ENCODE measurements at places on chromosomes 13 and 19.

DNA sequence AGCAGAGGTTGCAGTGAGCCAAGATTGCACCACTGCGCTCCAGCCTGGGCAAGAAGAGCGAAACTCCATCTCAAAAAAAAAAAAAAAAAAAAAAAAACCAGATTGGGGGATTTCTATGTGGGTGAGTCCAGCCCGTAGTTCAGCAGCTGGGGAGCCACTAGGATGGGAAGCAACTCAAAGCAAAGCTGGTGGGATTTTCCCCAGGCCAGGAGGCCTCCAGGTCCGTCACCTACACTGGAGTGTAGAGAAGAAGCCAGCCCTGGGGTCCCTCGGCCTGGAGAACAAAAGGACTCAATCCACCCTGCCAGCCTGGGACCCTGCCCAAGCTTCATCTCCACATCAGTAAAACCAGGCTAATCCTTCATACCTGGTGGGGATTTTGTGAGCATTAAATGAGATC lies 121.3 kb upstream of the CACNA1A start:
- no peak for DNase-seq

DNA sequence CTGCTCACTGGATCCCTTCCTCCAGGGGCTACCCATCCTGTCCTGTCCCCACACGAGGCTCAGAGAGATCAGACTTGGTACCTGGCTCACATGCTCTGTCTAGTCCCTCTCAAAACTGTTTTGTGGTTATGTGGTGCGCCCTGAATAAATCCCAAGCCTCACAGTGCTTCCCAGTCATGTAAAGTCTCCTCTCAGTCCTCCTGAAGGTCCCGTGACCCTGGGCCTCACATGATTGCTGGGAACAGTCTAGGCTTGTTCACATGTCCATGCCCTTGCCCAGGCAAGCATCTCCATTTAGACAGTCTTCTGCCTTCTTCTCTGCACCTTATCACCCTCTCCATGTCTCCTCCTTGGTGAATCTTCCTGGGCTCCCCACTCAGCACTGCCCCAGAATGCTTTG lies 36.0 kb upstream of the POU2F2 start:
- DNase-seq = no peak

DNA sequence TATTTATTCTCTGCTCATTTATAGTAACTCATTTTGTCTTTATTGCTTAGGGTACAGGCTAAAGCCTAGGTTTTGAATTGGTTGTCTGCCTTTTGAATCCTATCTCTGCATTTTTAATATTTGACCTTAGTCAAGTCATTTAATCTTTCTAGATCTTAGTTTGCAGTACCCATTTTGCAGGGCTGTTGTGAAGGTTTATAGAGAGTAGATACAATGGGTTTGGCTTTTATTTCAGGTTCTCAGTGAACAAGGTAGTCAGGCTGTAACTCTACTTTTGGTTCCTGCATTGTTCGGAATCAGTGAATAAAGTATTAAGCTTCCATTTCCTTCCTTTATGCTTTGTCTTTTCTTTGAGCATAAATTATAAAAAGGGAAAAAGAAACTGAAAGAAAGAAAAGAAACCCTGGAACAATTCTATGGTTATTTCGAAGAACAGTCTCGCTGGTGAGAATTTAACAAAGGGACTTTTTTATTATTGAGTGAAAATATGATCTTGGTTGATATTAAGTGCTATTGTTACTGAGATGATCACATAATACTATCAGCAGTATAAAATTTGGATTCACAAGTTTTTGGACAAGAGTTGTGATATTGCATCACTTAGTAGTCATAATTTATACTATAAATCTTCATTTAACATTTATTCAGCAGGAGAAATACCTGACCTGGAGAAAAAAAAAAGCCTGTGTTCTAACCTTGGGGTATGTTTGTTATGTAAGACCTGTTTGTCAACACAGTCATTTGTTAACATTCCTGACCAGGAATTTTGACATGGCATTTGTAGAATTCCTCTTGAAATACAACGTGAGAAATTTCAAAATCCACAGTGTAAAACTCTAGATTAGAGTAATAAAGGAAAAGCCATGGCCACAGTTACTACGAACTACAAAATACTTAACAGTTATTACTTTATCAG lies 91.3 kb downstream of the ZMYM2 start:
- no peak for DNase-seq

DNA sequence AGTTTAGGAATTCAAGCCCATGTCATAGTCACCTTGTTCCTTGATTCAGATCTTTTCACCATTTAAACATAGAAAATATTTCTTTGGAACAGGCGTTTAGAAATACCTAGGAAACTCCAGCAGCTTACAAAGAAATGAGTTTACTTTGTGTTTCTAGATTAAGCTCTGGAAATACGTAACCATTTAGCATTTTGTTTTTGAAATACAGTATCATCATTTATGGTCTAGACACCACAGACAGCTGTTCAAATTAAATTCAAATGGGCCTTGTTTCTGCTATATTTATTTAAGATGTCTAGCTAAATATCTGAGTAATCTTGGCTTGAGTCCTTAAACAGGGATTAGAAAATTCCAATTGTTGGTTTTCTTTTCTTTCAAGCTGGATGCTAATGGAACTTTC lies 228.5 kb downstream of the NDFIP2 start:
- no peak for DNase-seq

GRCh38 chr13:41639955-41640780 lies 182.8 kb downstream of the RGCC start:
- no peak for DNase-seq

DNA sequence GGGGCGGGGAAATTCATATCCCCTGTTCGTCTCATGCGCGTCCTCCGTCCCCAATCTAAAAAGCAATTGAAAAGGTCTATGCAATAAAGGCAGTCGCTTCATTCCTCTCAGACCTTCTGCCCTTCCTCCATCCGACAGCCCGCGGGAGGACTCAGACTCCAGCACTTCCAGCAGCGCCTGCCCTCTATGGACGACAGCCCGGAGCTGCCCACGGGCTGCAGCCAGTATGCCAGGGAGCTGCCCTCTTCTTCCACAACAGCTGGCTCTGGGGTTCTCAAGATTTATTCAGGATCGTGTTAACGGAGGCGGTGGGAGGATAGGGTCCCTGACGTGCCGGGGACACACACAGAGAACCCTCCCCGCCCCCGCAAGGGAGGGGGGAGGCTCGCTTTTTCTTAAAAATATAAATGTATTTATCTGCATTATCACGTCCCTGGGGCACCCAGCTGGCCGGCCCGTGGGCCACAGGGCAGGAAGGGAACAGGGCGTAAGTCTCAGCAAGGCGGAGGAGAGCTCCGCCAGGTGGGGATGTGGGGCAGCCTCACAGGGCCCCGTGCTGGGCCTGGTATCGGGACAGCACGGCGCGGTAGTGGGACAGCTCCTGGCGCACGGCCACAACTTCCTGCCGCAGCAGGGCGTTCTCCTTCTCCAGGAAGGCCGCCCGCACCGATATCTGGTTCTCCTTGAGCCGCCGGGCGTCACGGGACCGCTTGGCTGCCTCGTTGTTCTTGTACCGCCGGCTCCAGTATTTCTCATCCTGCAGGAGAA lies 6.7 kb downstream of the DBP start:
- no peak for DNase-seq

DNA sequence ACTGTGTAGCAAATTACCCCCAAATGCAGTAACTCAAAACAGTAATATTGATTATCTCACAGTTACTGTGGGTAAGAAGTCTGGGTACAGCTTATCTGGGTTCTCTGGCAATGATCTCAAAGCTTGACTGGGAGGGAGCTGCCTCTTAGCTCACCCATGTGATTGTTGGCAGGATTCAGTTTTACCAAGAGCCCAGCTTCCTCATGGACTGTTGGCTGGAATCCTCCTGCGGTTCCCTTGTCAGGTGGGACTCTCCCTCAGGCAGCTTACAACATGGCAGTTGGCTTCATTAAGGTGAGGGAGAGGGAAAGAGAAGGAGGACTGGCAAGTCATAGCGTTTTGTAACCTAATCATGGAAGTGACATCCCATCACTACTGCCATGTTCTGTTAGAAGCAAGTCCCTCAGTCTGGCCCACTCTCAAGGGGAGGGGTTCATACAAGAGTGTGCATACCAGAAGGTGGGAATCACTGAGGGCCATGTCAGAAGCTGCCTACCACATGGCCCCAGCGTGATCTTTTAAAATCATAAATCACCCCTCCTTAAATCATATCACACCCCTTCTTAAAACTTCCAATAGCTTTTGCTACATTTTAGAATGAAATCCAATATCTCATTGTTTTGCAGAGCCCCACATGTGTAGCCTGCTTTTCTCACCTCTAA lies 108.1 kb downstream of the OLFM4 start:
- no peak for DNase-seq

DNA sequence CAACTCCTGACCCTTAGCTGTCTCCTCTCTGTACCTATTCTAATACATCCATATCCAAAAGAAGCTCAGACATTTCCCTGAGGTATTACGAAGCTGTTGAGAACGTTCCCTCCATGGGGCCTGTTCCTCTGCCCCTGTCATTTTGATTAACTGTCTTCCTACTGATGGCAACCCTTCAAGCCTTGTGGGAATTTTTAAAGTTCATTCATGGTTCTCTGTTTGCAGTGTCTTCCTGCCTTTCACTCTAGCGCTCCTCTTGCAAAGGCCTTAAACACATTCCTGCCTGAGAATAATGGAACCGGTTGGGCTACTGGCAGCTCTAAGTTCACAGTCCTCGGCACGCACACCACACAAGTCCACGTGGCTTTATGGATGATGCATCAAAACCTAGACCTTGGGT lies 66.1 kb downstream of the LHFPL6 start:
- no peak for DNase-seq

- no peak for DNase-seq
Measured at GRCh38 chr19:11539495-11540365, 1.1 kb downstream of the CNN1 start.

GRCh38 chr13:74620711-74621110 lies 486.5 kb upstream of the KLF12 start:
- no peak for DNase-seq

DNA sequence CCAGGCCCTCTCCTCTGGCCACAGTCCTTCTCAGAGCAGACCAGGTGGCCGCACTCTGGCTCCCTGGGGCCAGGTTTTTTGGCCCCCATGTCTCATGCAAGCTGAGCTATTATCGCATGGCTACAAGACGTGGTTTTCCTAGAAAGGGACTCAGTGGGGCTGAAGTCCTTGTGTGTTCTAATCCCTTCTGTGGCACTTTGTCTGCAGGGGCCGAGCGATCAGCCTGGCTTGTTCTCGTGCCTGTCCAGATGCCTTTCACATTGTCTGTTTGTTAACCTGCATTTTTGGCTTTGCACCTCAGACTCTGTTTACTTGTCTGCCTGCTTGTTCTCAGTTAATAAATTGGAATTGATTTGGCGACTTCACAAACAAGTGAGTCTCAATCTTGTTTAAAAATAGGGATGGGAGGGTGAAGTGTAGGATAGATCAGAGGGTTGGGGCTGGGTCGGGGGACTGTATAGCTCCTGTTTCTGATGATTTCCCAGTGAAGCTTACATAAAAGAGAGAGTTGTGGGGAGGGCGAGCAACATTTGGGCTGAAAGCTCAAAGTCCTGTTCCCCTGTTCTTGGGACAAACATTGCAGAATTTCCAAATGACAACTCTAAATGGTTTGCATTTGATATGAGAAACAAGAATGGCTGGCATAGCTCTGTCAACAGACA lies 440.4 kb downstream of the COG6 start:
- DNase-seq = no peak

DNA sequence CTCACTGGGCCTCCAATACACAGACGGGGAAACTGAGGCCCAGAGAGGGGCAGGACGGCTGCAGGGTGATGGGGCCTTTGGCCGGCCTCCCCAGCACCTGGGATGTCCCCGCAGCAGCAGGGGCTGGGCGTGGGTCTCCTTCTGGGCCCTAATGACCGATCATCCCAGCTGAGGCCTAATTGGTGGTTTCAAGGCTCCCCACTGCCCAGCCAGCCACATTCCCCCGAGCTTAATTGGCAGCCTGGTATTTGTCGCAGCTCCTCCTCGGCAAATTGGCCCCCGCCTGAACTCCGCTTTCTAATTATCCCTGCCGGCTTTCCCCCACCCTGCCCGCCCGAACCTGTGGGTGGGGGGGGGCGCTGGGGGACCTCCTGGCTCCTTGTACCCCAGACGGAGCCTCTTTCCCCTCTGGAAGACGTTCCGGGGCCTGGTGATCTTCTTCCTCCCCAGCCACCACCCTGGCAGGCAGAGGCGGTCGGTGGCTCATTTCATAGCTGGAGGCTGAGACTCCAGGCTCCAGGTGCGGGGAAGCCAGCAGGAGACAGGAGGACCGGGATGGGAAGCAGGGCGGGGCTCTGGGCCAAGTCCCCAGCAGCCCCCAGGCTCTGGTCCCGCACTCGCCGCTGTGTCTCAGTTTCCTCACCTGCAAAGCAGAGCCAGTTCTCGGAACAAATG lies 27.2 kb upstream of the WDR18 start:
- no peak for DNase-seq

DNA sequence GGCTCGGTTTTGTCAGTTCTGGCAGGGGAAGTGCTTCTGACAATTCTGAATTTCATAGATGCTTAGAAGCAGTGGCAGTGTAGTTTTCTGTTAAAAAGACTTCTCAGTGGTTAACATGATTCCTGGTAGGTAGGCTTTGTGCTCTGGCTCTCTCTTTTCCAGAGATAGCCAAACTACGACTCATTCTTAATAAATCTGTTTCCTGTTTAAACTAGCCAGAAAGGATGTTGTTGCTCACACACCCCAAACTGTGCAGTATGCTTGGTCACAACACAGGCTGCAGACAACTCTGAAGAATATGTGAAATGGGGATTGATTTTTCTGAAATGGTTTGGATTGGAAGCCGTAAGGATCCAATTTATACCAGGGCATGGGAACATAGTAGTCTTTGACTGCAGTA lies 711.5 kb downstream of the PCDH17 start:
- no peak for DNase-seq

- DNase-seq = no peak
Measured at GRCh38 chr19:33704271-33704670, 82.5 kb downstream of the CHST8 start.

- no peak for DNase-seq
Measured at GRCh38 chr19:41616792-41617621, 9.9 kb downstream of the CEACAM4 start.

GRCh38 chr19:15445807-15446376 lies 3.9 kb downstream of the WIZ start:
- DNase-seq = no peak

- peak; percentile 1 for DNase-seq
Measured at GRCh38 chr13:60448907-60449510, 52.0 kb downstream of the TDRD3 start.

GRCh38 chr19:45515081-45515624 lies 7.9 kb downstream of the VASP start:
- no peak for DNase-seq

DNA sequence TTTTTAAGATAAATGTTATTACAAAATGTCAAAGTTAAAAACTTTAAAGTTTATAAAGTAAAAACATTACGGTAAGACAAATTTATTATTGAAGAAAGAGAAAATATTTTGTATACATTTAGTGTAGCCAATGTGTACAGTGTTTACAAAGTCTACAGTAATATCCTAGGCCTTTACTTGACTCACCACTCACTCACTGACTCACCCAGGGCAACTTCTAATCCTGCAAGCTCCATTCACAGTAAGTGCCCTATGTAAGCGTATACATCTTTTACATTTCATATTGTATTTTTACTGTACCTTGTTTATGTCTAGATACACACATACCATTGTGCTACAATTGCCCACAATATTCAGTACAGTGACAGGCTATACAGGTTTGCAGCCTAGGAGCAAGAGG lies 448.2 kb downstream of the KCTD12 start:
- no peak for DNase-seq

Measured in NCI-H2081 treated with DMSO at 0.1 percent for 48 hours (cell line).